ENCODE measurements at places on chromosomes 5 and 9. TPM values are rescaled to one million over a fixed set of nuclear protein-coding genes. Genes with fewer than 3 reads are reported as not detected.
A peak's percentile ranks its signal among the peaks of the same experiment; 100 is the strongest.

Gene TXN
- 760 TPM for polyA plus RNA-seq

GRCh38 chr9:36165826-36166167, 3.4 kb upstream of the CCIN start:
- DNase-seq = no peak

Gene F12
- 5.4 TPM for polyA plus RNA-seq

DNA sequence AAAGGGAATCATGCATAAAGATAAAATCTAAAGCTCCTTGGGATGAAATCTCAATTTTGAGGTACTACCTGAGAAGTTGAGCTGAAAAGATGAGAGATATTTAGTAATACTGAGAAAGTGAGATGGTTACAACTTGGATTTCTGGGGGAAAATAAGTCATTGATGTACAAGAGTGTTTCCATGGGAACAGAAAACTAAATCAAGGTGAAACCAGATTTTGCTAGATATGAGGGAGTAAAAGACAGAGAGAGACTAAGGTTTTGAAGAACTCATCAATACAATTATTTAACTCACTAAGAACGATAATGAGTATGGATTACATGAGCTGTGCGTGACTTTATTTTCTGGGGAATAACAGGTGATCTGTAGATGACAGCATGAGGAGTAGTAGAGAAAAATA, 10.2 kb upstream of the ST8SIA4 start:
- no peak for DNase-seq

GRCh38 chr9:88998911-88999310, 7.6 kb downstream of the S1PR3 start:
- DNase-seq = no peak

DNA sequence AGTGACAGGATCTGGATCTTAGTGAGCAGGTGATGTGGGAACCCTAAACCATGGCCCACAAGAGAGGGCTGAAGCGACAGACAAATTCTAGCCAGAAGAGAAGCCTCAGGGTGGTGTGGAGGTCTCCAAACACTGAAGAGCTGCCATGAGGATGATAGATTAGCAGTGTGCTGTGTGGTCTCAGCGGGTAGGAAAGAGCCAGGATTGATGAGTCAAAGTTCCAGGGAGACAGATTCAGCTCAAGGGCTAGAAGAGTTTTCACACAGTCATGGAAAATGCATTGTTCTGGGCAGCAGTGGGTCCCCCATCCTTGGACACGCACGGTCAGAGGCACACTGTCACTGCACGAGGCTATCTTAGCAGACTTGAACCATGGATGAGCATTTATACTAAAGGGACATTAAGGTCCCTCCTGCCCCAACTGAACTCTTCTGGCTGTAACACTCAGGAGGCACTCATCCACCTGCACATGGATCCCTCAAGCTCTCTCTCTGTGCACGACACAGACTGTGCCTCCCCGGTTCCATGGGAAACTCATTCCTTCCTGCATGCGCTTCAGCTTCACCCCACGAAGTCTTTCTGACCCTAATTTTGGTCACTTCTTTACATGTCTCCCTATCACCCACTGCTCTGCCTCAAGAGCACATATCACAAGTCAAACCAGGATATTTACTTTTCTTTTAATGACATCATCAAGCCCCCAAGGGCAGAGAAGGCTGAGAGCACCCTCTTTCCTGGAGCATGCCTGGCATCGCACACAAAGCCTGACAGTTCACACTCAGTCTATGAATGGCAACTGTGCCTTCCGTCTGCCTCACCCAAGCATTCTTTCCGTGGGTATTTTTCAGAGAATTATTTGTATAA, 84.8 kb downstream of the TLE1 start:
- DNase-seq = no peak

Gene GABRA6
- polyA plus RNA-seq = not detected

DNA sequence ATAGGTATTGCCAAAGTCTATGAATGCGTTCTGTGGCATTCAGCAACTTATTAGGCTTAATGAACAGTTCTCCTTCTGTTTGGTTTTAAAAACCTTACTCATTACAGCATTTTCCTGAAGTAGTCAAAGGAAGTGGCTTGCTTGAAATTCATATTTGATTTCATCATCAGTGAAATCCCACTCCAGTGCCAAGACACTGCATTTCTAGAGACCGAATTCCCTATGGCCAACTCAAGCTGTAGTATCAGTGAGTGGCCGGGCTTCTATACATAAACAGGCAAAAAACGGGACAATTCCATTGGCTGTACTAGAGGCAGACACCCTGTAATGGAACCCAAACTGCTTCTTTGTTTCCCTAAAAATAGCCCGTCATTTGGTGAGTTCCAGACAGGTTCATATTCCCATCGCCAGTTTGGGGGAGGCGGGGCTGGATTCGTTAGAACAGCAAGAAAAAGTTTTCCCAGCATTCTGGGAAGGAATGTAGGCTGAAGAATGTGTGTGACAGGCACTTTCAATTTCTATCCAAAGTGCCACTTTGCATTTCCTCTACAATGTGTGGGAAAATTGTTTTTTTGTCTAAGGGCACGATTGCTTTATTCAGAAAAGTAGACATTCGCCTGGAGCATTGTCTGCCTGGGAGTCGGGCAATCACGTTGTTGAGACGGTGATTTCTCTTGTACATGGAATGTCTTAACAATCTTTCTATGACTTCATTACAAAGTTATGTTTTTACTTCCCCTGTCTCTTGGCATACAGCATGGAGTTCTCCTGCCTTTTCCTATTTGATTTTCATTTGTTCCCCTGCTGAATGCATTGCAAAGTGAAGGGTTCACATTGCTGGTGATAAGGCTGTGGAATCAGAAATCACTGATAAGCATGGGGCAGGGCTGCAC, 141.8 kb upstream of the MAST4 start:
- DNase-seq = peak; percentile 8

GRCh38 chr5:76701298-76701697, 14.6 kb upstream of the F2R start:
- DNase-seq = peak; percentile 97

DNA sequence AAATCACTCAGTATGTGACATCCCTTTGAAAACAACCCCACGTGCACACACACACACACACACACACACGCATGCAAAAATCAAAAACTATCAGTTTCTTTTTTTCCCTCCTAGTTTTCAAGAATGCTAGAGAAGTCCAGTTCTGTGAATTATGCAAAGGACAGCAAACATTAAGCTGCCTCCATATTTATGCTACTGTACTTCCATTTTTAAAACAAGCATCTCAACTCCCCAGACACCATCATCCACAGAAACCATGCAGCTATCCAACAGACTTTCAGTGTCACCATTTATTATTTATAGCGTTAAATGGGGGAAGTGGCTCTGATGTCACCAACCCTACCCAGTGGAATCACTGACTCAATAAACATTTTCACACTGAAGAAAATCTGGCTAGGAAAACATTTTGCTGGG, 1.6 kb downstream of the FBXW11 start:
- no peak for DNase-seq

DNA sequence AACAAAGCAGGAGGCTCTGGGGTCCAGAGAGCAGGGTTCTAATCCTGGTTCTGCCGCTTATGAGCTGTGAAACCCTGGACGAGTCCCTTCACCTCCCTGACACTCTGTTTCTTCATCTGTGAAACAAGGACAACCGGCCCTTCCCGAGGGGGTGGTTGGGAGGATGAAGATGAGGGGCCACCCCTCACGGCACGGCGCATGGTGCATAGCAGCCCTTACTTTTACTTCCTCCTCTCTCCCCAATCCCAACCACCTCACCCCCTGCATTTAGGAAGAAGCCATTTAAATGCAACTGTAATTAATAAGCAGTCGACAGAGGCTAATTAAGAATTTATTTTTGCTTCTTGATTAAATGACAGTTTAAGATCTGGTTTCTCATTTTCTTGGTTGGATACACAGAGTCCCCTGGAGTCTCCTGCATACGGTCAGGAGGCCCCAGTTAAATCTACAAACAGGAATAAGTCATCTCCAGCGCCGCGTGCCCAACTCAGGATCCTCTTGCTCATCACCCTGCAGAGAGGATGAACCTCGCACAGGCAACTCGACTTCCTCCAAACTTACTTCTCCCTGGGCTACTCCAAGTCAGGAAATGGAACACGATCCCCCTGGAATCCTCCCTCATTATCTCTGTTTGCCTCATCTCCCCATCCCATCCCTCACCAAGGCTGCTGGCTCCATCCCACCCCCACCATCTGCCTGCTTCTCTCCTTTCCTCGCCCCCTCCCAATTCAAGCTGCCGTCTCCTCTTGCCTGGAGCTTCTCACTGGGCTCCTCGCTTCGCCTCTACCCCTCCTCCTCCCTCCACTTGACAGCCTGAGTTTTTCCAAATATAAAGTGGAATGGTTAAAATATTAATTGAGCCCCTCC, 95.9 kb downstream of the HRH2 start:
- DNase-seq = no peak

GRCh38 chr9:68640421-68641089, 64.5 kb upstream of the PIP5K1B start:
- no peak for DNase-seq

DNA sequence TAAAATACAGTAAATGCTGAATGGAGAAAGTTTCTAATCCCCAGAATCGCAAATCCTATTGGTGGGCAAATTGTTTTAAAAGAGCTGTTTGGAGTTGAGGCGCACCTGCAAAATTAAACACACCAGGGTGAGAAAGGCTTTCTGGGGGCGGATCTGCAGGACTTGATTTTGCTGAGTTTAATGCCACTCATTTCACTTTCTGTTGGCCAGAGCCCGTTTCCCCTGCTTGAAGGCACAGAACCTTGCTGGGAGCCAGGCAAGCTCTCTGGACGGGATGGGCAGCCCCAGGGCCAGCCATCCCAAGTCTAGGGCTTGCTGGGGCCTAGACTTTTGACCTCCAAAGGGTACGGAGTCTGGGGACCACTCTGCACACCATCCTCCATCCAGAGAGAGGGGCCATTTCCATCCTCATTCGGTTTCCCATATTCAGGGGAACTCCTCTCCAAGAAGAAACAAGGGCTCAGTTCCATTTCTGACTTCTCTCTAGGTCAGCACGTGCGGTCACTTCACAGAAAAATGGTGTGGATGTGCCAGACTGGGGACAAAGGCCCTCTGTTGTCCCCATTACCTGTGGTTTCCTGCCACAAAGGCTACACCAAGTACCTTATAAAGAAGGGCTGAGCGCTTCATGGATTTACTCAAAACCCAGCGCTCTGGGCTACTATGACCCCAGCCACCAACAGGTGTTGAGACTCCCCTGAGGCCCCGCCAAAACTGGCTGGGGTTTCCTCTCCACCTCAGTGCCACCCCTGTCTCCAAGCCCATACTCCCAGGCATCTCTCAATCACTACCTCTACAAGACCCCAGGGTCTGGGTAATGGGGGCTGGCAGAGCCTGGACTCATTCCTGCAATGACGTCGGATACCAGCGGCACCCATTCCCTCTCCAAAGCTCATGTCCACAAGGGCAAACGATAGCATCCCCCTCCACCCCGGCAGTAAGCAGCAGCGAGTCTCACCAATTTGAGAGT, 170.0 kb downstream of the AUH start:
- no peak for DNase-seq

GRCh38 chr5:137705106-137705505, 30.8 kb downstream of the KLHL3 start:
- DNase-seq = no peak

GRCh38 chr9:32877639-32878217, 94.4 kb downstream of the TMEM215 start:
- DNase-seq = no peak

Gene SPATA31A3
- polyA plus RNA-seq = not detected

- peak; percentile 32 for DNase-seq
These were observed 21.5 kb upstream of the KLF9 start for GRCh38 chr9:70435948-70436347.

Gene PCBD2
- polyA plus RNA-seq = 3.0 TPM

DNA sequence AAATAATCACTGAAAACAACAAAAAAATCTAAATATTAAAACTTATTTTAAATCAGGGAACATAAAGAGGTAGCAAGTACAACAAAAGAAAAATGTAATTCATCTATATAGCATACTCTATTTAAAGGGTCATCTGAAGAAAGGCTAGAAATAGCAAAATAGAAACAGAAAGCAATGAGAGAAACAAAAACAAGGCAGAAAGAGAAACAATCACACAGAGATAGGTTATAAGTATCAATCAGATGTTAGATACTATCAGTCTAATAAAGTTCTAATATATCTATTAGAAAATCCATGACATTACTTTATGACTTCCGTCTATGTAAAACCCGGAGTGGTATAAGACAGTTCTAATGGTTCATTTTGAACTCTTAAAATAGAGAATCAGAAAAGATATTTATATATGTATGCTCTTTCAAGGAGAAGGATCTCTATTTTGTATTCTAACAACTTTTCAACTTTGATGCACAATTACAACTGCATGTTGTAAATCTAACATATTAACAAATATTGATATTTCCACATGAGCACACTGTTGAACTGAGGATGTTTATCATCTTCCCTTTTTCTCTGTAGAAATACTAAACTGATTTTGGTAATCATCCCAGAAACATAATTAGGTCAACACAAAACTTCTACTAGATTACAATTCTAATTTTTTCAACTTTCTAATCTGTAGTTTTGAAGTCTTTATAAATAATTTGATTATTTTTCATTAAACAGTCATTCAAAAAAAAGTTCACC, 15.8 kb downstream of the RICTOR start:
- DNase-seq = no peak

DNA sequence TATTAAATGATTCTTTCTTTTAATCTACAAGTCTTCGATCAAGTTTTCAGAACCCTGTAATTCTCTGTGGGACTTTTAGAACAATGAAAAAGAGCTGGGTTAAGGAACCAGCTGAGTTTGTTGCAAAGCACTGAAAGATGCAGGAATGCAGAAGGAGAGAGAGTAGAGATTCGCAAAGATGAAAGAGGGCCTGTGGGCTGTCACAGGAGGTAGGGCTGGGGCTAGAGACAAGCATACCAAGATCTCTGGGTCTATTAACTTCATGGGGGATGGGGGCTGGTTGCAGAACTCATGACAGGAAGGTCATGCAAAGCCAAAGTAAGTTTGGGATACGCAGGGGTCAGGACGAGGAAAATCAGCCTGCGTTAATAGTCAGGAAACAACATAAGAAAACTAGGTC, 81.8 kb downstream of the LURAP1L start:
- DNase-seq = no peak

Gene ZBTB43
- 7.0 TPM for polyA plus RNA-seq

Gene TRIM41
- 10.1 TPM for polyA plus RNA-seq

Gene SET
- polyA plus RNA-seq = 136 TPM

- peak; percentile 14 for DNase-seq
These were observed 25.6 kb downstream of the TMEFF1 start for GRCh38 chr9:100498592-100498991.

GRCh38 chr9:129692534-129692933, 27.1 kb downstream of the PRRX2 start:
- no peak for DNase-seq

DNA sequence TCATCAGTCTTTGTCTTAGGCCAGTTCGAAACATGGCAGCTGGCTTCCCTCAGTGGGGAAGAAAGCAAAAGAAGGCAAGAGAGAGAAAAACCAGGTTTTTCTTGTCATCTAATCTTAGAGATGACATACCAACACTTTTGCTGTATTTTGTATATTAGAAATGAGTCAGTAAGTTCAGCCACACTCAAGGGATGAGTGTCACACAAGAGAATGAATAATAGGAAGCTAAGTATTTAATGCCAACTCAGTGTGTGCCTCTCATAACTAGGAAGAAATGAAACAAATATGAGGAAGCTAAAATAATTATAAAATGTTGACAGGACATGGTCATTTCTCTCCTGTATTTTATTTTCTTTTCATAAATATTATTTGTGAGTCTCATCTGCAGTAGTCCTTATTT, 65.3 kb downstream of the CDH12 start:
- DNase-seq = no peak

Gene CYSRT1
- polyA plus RNA-seq = 2.7 TPM

All from mammary epithelial cell (primary cell).